ENCODE measurements at places on chromosomes 11 and 22. TPM values are rescaled to one million over a fixed set of nuclear protein-coding genes. Genes with fewer than 3 reads are reported as not detected.

DNA sequence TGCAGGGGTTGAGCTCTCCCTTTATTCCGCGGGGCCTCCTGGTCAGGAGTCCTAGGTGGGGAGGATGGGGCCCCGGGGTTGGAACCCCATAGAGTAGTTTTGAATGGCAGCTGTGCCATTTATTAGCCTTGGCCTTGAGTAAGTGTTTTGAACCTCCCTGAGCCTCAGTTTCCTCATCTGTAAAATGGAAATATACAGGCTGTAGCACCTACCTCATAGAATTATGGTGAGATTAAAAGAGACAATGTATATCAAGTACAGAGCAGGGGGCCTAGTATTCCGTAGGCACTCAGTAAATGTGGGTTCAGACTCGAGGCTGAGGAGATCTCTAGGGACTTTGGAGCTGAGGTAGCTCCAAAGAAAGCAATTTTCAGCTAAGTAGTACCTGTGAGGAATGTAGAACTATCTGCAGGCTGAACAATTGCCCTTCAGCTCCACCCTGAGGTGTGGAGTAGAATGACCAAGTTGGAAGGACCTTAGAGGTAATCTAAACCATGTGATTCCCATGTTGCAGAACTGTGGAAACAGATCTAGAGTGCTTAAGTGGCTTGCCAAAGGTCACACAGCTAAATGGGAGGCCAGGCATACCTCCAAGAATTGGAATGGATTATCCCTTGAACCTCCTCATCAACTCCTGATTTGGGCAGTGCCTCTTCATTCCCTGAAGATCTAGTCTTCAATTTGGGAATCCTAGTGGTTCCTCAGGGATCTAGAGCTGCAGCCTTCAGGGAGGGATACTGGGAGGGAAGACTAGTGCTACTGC lies 682 bp downstream of the PGAP2 start:
- DNase-seq: peak; percentile 30

DNA sequence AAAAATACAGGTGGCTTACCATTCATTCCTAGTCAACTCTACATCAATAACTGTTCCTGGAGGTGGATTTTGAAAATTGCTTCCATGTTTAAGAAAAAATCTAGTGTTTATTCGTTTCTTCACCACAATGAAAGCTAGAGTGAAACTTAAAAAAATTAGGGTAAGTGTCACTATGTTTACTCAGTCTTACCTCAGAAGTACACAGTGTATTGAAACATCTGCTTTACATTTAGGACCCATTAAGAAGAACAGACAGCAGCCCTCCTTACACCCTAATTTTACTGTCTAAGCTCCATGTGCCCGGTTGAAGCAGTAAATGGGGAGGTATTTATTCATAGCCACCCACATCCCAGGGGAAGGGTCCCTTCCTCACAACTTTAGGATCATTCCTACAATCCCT lies 51.4 kb downstream of the PIWIL3 start:
- DNase-seq: no peak

GRCh38 chr11:2186669-2187279 lies 15.2 kb upstream of the TH start:
- peak; percentile 63 for DNase-seq

DNA sequence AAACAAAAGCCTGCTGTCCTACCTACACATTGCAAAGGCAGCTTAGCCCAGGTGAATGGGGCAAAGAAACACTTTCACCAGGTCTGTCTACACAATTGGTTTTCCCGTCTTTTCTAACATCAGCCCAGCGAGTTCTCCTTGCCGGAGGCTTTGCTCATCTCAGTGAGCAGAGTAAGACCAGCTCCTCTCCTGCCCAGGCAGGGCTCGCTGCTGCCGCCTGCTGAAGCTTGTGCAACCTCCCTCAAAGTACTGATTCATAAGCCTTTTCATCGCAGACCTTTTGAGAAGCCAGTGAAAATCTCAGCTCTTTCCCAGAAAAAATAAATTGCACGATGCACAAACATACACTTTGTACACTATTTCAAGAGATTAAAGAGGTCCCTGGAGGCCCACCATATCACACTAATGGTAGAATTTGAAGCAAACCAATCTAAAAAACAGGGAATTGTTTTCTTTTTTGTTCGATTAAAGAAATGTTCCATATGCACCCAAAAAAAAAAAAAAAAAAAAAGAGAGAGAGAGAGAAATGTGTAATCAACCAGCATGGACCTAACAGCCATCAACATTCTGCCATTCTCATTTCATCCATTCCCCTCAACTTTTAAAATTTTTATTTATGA lies 328.1 kb upstream of the MPPED2 start:
- DNase-seq: peak; percentile 75

OR4A16 gene
- total RNA-seq: not detected

MMP1 gene
- 4.3 TPM for total RNA-seq

- no peak for DNase-seq
Observed at GRCh38 chr22:44136786-44137185, 43.9 kb upstream of the PARVG start.

DNA sequence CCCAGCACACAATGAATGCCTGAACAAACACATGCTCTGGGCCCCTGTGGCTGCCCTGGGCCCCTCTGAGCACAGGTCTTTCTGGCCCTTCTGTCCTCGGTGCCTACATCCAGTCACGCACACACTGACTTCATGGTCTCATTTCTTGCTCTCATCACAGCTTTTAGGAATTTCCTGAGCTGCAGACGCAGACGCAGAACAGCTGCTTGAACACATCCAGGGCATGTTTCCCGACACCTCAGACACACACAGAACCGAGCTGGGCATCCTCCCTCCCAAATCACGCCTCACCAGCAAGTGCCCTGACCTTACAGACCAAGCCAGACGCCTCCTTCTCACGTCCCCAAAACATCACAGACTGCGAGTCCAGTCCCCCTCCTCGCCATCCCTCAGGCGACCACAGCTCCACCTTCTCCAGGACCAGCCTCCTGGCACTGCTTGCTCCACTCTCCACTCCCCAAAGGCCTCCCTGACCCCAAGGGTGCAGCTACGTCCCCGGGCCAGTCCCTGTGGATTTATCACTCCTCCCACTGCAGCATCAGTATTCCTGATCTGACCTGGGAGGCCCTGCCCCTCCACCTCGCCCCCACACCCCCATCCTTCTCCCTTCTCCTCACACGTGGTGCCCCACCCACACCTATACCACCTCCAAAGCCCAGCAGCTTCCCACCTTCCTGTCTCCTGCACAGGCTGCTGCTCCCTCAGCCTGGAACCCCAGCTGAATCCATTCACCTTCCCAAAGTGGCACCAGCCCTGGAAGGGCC lies 12.9 kb downstream of the SIRT3 start:
- DNase-seq: no peak

DNA sequence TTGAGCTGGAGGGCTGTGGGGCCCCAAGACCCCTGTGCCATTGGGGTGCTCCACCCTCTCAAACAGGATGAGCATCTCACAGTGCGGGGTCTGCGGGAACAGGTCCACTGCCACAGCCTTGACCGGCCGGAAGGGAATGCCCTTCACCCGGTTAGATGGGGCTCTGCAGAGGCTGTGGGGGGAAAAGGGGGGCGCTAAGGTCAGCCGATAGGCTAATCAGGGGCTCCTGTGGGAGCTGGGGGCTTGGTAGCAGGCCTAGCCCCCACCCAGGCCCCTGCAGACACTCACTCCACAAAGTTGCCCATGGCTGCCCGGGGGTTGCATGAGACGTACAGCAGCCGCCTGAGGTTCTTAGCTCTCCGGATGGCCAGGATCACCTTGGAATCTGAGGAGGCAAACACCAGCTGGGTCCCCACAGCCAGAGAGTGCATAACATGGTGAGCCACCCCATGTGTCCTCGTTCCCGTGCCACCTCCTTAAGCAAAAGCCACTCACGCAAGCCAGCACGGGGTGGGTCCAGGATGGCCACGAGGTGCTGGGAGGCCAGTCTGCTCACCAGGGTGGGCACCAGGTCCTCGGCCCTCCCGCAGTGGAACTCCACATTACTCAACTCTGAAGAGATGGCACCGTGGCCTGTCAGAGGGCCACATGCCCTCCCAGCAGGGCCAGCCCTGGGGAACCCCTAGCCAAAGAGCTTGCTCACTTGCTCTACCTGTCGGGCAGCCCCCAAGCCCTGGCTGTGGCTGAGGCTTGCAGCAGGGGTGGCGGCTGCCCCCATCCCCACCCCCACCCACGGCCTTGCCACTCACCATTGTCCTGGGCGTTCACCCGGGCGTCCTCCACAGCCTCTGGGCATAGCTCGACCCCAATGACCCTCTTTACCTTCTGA lies 3.0 kb upstream of the RANBP1 start:
- DNase-seq: no peak

All from tongue (tissue), 3 donors.